Mesenchymal stem cell (in vitro differentiated cells and primary cell): ENCODE measurements at places on chromosomes 5 and 9.

GRCh38 chr5:55154873-55155272, 5.1 kb upstream of the GPX8 start:
- DNase-seq = peak; percentile 42

- DNase-seq = no peak
Observed at GRCh38 chr5:175659546-175660253, 1.8 kb downstream of the HRH2 start.

GRCh38 chr5:127254729-127255284, 35.8 kb upstream of the MEGF10 start:
- no peak for DNase-seq

GRCh38 chr9:121075251-121076036, 689 bp downstream of the CNTRL start:
- no peak for DNase-seq
